Activated gamma-delta T cell treated with anti-CD3 and anti-CD28 coated beads, Interleukin-2, amount 50 U/mL, for 16 hours (primary cell): ENCODE measurements at places on chromosomes 3 and 15.
A peak's percentile ranks its signal among the peaks of the same experiment; 100 is the strongest.

DNA sequence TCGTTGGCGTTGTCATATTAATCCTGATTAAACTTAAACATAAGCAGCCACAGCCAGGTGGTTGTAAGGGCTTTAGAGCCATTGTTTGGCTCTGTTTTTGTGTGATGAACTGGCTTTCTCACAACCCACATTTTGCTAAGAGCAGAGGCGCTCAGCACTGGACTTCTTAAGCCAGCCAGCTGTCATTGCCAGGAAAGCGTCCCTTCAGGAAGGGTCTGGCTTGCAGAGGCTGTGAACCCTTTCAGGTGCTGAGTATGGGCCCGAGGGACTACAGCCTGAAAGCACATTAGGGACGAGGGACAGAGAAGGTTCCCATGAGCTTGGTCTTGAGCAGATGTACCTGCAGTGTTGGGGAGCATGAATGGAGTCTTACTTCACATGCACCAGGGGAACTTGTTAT lies 112.3 kb downstream of the CHCHD6 start:
- no peak for DNase-seq

GRCh38 chr3:105907777-105908176 lies 39.0 kb upstream of the CBLB start:
- no peak for DNase-seq

DNA sequence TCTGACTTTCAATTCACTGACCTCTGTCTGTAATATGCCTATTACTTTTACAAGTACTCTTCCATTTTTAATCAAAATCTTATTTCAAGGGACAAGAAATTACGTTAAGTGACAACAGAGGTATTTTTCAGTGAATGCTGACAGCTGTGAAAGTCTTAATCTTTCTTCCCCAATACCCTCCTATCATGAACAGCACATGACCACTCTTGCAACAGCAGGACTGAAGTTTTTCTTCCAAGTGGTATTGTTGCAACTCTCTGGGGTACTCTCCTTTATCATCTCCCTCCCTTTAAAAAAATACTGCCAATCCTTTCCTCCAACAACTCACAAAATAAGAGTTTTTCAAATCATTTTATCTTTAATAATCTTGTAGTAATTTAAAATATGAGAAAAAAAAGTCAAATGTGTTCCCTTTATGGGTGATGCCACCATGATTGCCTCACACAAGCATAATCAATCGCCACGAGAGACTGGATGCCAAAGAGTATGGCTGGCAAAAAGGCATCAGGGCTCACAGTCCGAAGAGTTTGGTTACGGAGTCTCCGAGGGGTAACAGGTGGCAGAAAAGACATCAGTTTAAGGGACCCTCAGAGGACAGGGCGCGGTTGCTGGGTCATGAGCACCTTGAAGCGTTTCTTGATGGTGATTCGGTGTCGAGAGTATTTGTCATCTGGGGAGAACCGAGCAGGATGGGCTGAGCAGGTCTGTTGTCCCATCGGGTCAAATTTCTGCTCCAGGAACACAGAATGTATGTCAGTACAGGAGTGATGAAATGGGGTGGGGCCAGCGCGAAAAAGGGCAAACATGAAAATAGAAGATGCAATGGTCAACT lies 1.3 kb downstream of the NOP10 start:
- DNase-seq: no peak

DNA sequence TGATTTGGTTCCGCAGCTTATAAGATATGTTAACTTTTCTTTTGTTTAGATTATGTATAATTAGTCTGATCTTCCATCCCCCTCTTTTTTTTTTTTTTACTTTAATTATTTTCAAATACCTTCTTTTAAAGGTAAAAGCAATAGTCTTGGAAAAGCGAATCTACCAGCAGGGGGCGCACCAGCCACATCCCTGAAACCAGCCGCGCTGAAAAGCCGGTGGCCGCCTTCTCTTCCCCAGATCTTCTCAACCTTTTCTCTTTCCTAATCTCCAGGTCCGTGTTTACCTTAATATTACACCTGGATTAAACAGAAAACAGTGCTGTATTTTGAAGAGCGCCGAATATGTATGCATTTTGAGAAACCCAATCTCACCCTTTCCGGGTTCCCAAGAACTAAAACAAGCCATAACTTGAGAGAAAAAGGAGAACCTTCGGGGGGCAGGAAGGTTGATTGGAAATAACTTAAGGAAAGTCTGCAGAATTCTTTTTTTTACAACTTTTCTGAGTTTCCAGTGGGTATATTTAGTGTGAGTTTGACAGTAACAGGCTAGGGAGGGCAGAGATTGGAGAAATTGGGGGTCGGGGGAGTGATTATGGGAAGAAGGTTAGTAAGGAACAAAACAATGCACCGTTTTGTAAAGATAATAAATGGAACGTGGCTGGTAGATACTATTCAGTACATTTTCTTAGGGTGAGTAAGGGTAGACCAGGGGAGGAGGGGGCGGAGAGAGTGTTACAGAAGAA lies 2.0 kb upstream of the SOX2 start:
- peak; percentile 17 for DNase-seq

DNA sequence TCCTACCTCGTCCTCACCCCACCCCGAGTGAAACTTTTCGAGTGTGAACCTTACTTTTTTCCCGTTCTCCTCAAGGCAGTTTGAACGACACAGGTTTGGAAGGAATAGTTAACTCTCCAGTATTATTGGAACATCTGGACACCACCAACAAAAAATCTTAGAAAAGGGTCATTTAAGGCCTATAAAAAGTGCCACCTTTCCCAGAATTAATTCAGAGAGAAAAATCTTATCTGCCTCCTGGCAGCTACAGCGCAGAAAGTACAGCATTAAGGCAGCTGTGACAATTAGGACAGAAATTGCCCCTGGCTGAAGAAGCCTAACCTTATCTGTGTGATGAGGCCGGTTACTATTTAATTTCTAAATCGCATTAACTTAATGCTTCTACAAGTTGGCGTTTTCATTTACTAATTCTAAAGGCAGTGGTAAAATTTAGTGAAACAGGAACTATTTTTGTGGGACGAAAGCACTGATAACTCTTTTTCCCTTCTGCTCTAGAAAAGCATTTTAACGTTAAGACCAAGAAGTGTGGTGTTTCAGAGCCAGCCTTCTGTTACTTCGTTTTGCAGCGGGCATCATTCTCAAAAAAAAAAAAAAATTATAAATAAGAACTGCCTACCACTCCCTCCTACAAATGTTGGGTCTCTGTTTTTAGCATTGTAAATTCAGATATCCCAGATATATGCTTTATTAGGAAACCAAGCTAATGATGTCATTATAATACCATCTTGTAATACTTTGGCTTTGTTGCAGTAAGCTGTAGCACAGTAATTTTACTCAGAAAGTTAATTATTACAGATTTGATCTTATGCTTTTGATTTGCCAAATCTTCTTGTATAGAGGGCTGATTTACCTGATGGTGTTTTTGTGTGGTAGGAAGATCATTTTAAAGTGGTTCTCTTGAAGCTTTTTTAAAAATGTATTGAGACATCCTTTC lies 1.4 kb downstream of the ATP11B start:
- DNase-seq: no peak

DNA sequence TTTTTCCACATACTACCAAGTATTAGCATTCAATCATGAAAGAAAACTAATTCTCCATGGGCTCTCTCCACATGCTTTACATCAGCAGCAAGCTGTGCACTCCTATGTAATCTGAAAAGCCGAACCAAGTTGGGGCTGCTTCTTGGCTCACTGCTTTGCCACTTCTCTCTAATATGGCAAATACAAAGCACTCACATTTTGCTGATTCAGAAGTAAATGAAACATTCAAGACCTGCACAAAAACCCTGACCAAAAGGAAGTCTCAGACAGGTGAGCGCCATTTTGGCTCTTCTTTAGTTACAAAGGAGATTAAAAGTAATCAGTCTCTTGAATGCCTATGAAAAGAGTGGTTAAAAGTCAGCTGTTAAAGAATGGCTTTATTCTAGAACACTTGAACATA lies 915.2 kb downstream of the FHIT start:
- no peak for DNase-seq

- no peak for DNase-seq
These were observed 175.6 kb downstream of the MFSD1 start for GRCh38 chr3:158977497-158977896.

- DNase-seq: no peak
These were observed 90.0 kb downstream of the LRRK1 start for GRCh38 chr15:101009176-101009575.

DNA sequence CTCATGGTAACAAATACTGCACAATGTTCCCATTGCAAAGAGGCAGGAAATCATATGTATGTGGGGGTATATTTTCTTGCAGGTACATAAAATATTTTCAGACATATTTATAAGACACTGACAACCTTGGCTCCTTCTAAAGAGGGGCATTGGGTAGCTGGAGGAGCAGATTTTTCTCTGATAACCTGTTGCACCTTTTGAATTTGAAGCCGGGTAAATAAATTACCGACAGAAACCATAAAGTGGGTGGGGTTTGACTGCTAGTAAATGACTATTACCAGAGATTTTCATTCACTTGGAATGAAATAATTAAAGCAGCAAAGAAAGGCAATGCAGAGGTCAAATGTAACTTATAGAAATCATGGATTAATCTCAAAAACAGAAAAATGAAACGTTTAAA lies 19.2 kb downstream of the LHFPL4 start:
- DNase-seq: no peak

DNA sequence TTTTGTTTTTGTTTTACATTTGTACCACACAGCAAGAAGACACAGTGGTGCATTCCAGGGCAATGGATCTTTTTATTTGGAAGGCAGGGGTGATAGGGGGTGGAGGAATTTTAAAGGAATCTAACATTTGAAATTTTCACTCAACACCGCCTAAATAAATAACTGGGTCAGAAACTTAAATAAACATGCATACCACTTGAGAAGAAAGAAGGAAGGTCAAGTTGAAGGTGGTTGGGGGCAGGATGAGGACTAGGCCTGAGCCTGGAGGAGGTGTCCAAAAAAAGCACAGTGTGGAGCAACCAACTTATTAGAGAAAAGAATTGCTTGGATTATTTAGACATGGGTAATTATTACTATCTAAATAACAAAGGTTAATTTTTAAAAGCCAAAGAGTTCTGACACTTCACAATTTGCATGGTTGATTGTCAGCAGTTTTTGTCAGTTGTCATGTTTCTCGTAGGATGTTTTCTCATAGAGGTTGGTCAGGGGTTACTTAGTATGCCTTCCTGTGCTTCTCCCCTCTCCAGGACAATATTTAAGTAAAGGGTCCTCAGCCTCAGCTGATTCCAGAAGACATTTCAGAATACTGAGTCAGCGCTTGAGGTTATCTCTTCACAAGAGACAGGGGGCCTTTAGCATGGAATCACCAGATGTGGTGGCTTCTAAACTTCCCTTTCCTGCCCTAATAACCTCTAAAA lies 173.7 kb upstream of the SLC2A2 start:
- no peak for DNase-seq

DNA sequence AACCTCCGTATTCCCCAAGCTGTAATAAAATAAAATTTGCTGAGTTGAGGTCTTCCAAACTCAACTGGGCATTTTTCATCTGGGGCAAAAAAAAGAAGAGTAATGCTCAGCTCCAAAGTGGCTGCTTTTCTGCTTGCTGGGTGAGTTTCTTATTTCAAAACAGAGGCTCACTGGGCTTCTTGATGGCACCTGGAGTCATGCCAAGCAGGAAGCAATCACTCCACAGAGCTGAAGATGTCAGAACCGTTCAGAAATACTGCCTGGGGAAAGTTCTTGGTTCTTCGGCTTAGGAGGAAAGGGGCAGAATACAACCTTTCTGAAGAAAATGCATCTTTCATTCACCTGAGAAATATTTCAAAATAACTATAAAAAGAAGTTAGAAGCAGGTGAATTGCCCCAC lies 4.1 kb downstream of the CCR9 start:
- no peak for DNase-seq

DNA sequence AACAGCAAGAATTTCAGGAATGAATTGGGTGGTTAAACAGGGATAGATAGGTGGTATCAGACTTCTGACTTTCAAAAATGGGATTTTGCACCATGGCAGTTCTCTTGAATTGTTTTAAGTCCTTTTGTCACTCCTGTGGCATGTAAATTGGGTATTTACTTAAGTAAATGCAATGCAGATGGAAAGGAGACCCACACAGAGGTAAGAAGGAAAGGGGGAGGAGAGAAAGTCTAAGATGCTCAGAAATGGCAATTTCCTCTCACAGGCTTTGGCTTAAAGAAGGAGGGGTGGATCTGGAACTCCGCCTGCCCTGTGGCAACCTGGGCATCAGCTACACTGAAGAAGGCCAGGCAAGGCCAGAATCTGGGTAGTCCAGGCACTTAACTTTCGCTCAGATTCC lies 197.1 kb upstream of the UBE2E1 start:
- no peak for DNase-seq

DNA sequence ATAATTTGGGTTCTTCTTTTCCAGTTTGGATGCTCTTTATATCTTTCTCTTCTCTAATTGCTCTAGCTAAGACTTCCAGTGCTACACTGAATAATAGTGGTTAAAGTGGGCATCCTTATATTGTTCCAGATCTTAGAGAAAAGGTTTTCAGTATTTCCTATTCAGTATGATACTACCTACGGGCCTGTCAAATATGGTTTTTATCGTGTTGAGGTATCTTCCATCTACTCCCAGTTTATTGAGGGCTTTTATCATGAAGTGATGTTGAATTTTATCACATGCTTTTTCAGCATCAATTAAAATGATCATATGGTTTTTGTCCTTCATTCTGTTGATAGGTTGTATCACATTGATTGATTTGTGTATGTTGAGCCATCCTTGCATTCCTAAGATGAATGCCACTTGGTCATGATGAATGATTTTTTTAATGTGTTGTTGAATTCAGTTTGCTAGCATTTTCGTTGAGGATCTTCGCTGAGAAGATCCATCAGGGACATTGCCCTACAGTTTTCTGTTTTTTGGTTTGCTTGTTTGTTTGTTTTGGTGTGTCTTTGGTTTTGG lies 3.0 kb upstream of the LRRC34 start:
- DNase-seq: no peak

- DNase-seq: no peak
These were observed 26.5 kb downstream of the PPP2R3A start for GRCh38 chr3:135992072-135992471.

- DNase-seq: no peak
These were observed 11.1 kb downstream of the REC114 start for GRCh38 chr15:73454096-73454495.

DNA sequence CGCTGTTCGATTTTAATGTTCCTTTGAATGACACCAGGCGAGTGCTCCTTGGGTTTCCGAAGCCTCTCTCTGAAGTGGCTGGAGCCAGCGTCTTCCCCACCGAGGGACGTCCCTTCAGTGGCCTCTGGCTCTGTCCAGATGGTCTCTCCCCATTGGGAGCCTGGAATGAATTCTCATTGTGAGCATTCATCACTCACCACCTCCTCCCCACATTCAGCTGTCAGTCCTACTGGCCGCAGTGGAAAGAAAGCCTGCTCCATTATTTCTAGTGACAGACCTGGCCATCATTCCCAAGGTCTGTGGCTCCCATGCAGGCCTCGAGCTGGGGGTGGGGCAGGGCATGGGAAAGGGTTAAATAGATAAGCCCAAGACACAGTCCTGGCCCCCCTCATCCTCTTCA lies 35.2 kb downstream of the ZNF710 start:
- DNase-seq: no peak

GRCh38 chr3:136626493-136626892 lies 125.7 kb downstream of the STAG1 start:
- DNase-seq: no peak
